ENCODE measurements at places on chromosomes 1 and 21. TPM values are rescaled to one million over a fixed set of nuclear protein-coding genes. Genes with fewer than 3 reads are reported as not detected.
A peak's percentile ranks its signal among the peaks of the same experiment; 100 is the strongest.

The LCE1F gene
- not detected for total RNA-seq

The CSDE1 gene
- total RNA-seq = 495 TPM

The TBX15 gene
- total RNA-seq = 0.74 TPM

The EDN2 gene
- not detected for total RNA-seq

The REN gene
- not detected for total RNA-seq

The TNFRSF4 gene
- total RNA-seq = 0.87 TPM

The POLR3C gene
- 63.8 TPM for total RNA-seq

The AMY1B gene
- not detected for total RNA-seq

The LCE6A gene
- not detected for total RNA-seq

The PPOX gene
- total RNA-seq = 19.5 TPM

The EFNA3 gene
- 7.7 TPM for total RNA-seq

- H3K27me3 ChIP-seq = no peaks in the 10 kb centered on the region
- H3K4me1 ChIP-seq = peaks cover 54% of the 10 kb centered on the region
- peak overlapping the region; percentile 79 for H3K27ac ChIP-seq
- no peak overlapping the region for H3K4me3 ChIP-seq
Measured at GRCh38 chr1:94701796-94702441, 118.2 kb upstream of the SLC44A3 start.

DNA sequence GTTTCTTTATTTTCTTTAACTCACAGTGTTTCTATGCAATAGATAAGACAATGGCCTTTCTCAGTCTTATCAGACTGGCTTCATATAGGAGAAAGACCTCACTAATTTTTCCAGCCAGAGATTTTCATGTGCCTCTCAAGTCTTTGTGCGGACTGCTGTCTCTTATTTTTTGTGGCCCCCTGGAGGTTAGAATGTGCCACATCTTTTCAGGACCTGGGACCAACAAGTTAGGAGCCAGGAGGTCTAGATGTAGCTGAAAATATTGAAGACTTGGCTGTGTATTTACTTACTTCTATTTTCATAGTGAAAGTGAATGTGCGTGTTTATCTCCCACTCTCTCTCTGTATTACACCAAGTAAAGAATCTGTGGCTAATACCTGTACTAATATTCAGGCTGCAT, 42.1 kb upstream of the CFHR3 start:
- H3K4me3 ChIP-seq = no peak overlapping the region
- no peak for DNase-seq
- H3K27ac ChIP-seq = no peak overlapping the region
- H3K27me3 ChIP-seq = no peaks in the 10 kb centered on the region
- no peaks in the 10 kb centered on the region for H3K4me1 ChIP-seq
- no peaks in the 10 kb centered on the region for H3K36me3 ChIP-seq

GRCh38 chr1:16248603-16249516, 11.9 kb upstream of the CPLANE2 start:
- peak; percentile 88 for DNase-seq
- no peak overlapping the region for H3K4me3 ChIP-seq
- H3K27ac ChIP-seq = peak overlapping the region; percentile 89
- no peaks in the 10 kb centered on the region for H3K27me3 ChIP-seq
- H3K4me1 ChIP-seq = peaks cover 46% of the 10 kb centered on the region

- peak within 1 kb of the TSS; percentile 62 for H3K4me3 ChIP-seq
- H3K27me3 ChIP-seq = peaks cover 6% of the 10 kb centered on the region
- no peaks in the 10 kb centered on the region for H3K36me3 ChIP-seq
- H3K27ac ChIP-seq = no peak within 1 kb of the TSS
- peak; percentile 80 for DNase-seq
- no peaks in the 10 kb centered on the region for H3K4me1 ChIP-seq
Measured at GRCh38 chr21:41766883-41767605, at the start of gene RIPK4. TSS of gene RIPK4 (minus strand) at chr21:41767052. CDS start at chr21:41767041, 11 bp downstream.

GRCh38 chr1:154620751-154621150, 12.8 kb upstream of the ADAR start:
- H3K4me3 ChIP-seq = no peak overlapping the region
- H3K4me1 ChIP-seq = no peaks in the 10 kb centered on the region
- H3K27ac ChIP-seq = no peak overlapping the region
- H3K27me3 ChIP-seq = no peaks in the 10 kb centered on the region
- H3K36me3 ChIP-seq = no peaks in the 10 kb centered on the region

DNA sequence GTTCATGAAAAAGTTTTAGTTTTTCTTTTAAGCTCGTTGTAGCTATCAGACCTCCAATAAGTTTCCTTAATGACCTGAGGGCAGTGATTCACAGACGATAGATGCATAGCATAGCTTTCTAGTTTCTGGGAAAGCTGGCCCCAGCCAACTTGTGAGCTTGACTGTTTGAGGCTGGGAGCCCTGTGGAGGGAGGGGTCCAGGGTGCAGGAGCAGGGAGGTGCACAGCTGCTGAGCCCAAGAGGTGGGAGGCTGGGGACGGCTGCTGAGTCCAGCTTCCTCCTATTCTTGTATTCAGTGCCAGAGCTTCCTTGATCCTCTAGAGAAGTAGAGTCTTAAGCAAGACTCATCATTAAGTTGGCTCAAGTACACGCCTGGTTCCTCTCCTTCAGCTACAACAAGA, 11.0 kb upstream of the AVPR1B start:
- H3K4me3 ChIP-seq = no peak overlapping the region
- H3K4me1 ChIP-seq = no peaks in the 10 kb centered on the region
- H3K36me3 ChIP-seq = no peaks in the 10 kb centered on the region
- DNase-seq = no peak
- no peak overlapping the region for H3K27ac ChIP-seq

GRCh38 chr1:17437580-17438317, 1.7 kb downstream of the RCC2 start:
- H3K36me3 ChIP-seq = no peaks in the 10 kb centered on the region
- no peaks in the 10 kb centered on the region for H3K27me3 ChIP-seq
- peak overlapping the region; percentile 77 for H3K4me3 ChIP-seq
- H3K4me1 ChIP-seq = peaks cover 14% of the 10 kb centered on the region
- DNase-seq = peak; percentile 48
- peak overlapping the region; percentile 88 for H3K27ac ChIP-seq

- no peaks in the 10 kb centered on the region for H3K36me3 ChIP-seq
- DNase-seq = no peak
- H3K4me1 ChIP-seq = no peaks in the 10 kb centered on the region
- no peak overlapping the region for H3K4me3 ChIP-seq
- H3K27ac ChIP-seq = no peak overlapping the region
- H3K27me3 ChIP-seq = no peaks in the 10 kb centered on the region
Measured at GRCh38 chr1:75097654-75098053, 36.5 kb upstream of the LHX8 start.

DNA sequence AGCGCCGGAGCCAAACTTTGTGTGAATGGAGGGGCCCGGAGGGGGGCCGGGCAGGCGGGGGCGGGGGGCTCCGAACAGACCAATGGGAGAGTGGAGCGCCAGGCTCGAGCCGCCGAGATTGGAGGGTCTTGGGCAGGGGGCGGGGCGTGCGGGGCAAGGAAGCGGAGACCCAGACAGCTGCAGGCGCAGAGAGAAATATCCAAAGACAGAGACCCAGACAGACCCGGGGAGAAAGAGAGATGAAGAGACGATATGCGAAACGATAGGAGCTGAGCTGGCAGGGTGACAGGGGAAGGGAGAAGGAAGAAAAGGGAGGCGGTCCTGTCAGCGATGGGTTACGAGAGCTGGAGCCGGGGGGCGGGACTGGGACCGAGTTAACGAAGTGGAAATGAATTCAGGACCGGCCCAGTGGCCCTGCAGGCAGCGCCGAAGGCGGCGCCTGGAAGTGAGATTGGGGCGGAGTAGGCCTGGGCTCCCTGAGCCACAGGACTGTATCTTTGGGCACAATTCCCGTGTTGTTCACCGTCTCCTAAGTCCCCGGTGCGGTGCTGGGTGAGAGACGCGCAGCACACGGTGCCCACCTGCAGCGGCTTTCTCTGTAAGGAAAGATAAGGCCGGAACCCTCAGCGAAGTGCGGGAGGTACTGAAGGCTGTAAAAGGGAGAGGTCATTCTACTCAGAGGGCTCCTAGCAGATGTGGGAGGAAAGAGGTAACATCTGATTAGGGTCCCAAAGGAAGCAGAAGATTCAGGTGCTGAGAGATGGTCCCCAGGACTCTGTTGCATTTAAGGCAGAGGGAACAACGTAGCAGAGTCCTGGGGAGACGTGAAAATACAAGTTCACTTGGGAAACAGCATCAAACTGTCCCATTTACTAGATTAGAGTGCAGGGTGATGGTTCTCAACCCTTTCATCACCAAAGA, 543 bp upstream of the KCNJ10 start:
- no peaks in the 10 kb centered on the region for H3K36me3 ChIP-seq
- H3K4me3 ChIP-seq = peak overlapping the region; percentile 50
- H3K27me3 ChIP-seq = no peaks in the 10 kb centered on the region
- peak; percentile 84 for DNase-seq
- H3K27ac ChIP-seq = no peak overlapping the region

DNA sequence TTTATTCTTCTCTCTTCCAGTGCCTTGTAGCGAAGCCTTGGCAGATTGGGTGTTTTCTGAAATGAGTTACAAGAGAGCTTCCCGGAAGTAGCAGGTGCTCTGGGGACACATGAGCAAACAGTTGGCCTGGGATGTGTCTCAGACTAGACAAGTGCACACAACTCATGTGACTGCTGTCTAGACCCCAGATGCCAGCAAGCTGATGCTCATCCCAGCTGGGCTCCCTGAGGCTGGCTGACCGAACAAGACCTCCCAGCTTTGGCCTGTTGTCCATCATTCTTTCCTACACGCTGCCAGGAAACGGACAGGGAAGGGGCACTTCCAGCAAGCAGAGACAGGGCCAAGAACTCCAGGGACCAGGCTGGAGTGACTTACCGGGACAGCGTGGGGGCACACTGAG, 18.7 kb upstream of the CSF1 start:
- peaks cover 5% of the 10 kb centered on the region for H3K4me1 ChIP-seq
- H3K27ac ChIP-seq = no peak overlapping the region

DNA sequence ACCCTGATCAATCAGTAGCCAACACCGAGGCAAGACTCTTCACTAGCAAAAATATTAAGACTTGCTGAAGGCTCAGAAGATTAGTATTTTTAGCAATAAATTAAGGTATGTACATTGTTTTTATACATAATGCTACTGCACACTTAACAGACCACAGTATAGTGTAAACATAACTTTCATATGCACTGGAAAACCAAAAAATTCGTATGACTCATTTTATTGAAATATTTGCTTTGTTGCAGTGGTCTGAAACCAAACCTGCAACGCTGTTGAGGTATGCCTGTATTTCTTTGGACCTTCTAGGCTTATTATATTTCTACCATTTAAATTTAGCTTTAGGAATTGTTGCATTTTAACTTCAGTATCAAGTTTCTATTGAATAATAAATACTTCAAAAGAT, 65.8 kb upstream of the BCL9 start:
- H3K27me3 ChIP-seq = no peaks in the 10 kb centered on the region
- no peaks in the 10 kb centered on the region for H3K36me3 ChIP-seq
- no peak for DNase-seq

DNA sequence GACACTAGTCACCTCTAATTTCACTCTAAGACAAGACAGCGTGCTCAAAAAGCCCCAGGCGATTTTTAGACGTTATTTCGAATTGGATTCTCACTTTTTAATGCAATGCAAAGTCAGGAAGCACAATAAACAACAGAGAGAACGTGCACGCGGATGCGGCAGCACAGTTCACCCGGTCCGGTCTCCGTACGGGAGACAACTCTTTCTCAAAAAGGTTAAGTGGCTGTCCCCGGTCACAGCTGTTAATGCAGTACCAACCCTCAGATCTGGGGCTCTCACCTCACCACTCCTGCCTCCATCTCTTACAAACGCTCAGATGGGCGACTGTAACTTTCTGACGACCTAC, 1.2 kb downstream of the HP1BP3 start:
- H3K27me3 ChIP-seq = no peaks in the 10 kb centered on the region
- peaks cover 10% of the 10 kb centered on the region for H3K4me1 ChIP-seq
- DNase-seq = no peak

GRCh38 chr1:231990388-231990787, 363.8 kb downstream of the DISC1 start:
- H3K27ac ChIP-seq = no peak overlapping the region
- H3K36me3 ChIP-seq = no peaks in the 10 kb centered on the region
- DNase-seq = no peak
- no peaks in the 10 kb centered on the region for H3K27me3 ChIP-seq
- no peaks in the 10 kb centered on the region for H3K4me1 ChIP-seq
- no peak overlapping the region for H3K4me3 ChIP-seq

- H3K27me3 ChIP-seq = no peaks in the 10 kb centered on the region
- no peaks in the 10 kb centered on the region for H3K4me1 ChIP-seq
- H3K36me3 ChIP-seq = no peaks in the 10 kb centered on the region
- no peak overlapping the region for H3K27ac ChIP-seq
- no peak overlapping the region for H3K4me3 ChIP-seq
Measured at GRCh38 chr1:89451011-89451410, 73.6 kb upstream of the LRRC8B start.

- no peaks in the 10 kb centered on the region for H3K27me3 ChIP-seq
- H3K4me1 ChIP-seq = no peaks in the 10 kb centered on the region
- H3K27ac ChIP-seq = no peak overlapping the region
- H3K4me3 ChIP-seq = no peak overlapping the region
Measured at GRCh38 chr21:20373031-20373430, 625.2 kb upstream of the NCAM2 start.

DNA sequence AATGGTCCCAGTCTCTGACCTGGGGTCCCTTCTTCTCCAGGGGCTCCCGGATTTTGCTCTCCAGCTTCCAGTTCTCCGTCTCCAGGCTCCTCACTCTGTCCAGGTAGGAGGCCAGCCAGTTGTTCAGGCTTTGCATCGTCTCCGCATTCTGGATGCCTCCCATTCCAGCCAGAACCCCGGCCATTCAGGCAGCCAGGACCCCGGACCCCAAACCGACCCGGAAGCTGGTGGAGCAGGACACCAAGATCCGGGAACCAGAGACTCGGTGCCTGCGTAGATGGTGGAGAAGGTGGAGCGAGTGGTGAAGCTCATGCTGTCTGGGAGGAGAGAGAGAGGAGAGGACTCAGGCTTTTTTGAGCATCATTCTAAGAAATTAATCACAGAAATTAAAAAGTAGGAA, 572.4 kb upstream of the NCAM2 start:
- no peaks in the 10 kb centered on the region for H3K36me3 ChIP-seq
- no peaks in the 10 kb centered on the region for H3K4me1 ChIP-seq
- no peak for DNase-seq
- H3K27me3 ChIP-seq = no peaks in the 10 kb centered on the region
- H3K4me3 ChIP-seq = no peak overlapping the region

GRCh38 chr1:32753532-32754316, 51.2 kb upstream of the SYNC start:
- no peaks in the 10 kb centered on the region for H3K36me3 ChIP-seq
- H3K27ac ChIP-seq = no peak overlapping the region
- peak; percentile 80 for DNase-seq
- peak overlapping the region; percentile 73 for H3K4me3 ChIP-seq
- peaks cover 26% of the 10 kb centered on the region for H3K4me1 ChIP-seq

GRCh38 chr1:108070662-108071061, 105.7 kb upstream of the VAV3 start:
- H3K36me3 ChIP-seq = no peaks in the 10 kb centered on the region
- no peak overlapping the region for H3K27ac ChIP-seq
- no peaks in the 10 kb centered on the region for H3K4me1 ChIP-seq
- DNase-seq = no peak
